Activated naive CD4-positive, alpha-beta T cell treated with anti-CD3 and anti-CD28 coated beads, Interleukin-2, amount 50 U/mL, for 16 hours (primary cell): ENCODE measurements at places on chromosomes 11 and 22.

GRCh38 chr11:16997624-16998023 is 16.6 kb downstream of the PLEKHA7 start:
- DNase-seq: no peak

DNA sequence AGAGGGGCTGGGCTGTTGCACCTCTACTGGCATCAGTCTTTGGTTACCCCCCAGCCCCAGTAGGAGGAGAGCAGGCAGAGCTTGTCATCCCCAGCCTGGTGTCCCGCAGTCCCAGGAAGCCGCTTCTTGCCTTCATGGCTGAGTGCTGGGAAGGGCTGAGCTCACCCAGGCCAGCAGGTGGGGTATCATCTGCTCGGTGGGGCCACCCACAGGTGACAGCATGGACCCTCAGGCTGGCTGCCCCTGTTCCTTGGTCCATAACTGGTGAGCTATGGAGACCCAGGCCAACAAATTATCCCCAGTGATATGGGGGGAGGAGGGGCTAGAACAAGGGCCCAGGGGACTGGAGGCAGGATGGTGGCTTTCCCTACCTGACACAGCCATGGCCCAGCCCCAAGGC is 6.5 kb upstream of the RHOD start:
- no peak for DNase-seq

DNA sequence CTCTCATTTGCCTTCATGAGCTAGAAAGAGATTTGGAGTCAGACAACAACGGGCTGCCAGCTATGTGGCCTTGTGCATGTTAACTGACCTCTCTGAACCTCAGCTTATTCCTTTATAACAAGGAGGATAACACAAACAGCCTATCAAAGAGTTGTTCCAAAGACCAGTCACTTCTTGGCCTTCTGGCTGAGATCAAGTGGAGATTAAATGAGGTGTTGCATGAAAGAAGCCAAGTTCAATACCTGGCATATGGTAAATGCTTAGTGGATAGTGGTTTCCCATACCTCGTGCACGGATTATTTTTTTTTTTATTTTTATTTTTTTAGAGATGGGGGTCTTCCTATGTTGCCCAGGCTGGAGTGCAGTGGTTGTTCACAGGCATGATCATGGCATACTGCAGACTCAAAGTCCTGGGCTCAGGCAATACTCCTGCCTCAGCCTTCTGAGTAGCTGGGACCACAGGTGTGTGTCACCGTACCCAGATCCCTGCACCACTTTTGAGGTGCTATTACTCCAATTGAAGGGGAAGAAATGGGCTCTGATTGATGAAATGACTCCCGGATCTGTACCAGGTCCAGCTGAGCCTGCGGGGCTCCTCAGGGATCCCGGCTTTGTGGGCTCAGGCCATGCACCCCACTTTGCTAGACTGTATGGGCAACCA is 4.9 kb downstream of the LGALS1 start:
- DNase-seq: no peak

GRCh38 chr11:65316227-65317024 is 1.8 kb downstream of the CDC42EP2 start:
- no peak for DNase-seq

DNA sequence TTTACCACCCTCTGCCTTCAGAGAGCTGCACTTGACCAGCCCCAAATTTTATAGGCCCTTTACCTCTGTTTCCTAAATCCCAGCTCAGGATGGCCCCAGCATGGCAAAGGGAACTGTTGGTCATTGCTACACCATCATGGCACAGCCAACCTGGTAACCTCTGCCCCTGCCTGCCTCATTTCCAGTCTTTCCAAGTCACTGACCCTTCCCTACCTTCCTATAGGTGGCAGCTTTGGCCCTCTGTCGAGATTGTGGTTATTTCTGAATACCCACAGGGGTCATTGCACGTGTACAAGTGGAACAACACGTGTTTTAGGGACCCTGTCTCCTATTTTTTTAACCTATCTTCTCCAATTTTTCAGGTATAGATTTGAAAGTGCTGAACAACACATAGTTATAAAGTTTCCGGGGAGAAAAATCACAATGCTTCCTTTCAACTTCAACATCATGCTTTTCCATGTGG is 2.8 kb downstream of the GALNT18 start:
- DNase-seq: no peak

GRCh38 chr11:10581481-10582019 is 13.1 kb upstream of the LYVE1 start:
- no peak for DNase-seq

- DNase-seq: no peak
These were observed 953.4 kb downstream of the DLG2 start for GRCh38 chr11:84673753-84674152.

DNA sequence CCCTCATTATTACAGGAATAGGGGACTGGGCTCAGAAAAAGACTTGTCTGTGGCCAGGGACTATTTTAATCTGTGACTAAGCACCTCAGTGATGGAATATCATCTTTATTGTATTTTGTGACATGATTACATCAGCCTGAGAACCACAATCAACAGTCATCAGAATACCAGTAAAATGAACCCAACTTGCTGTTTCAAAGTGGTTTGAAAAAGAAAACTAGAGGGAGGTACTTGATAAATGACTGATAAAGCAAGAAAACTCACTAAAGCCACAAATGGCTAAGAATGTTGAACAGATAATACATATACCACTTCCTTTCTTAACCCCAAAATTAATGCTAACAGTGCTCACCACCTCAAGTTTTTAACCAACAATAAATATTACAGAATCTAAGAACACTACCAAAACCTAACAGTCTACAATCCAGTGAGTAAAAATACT is 155.7 kb downstream of the ATG16L2 start:
- no peak for DNase-seq

DNA sequence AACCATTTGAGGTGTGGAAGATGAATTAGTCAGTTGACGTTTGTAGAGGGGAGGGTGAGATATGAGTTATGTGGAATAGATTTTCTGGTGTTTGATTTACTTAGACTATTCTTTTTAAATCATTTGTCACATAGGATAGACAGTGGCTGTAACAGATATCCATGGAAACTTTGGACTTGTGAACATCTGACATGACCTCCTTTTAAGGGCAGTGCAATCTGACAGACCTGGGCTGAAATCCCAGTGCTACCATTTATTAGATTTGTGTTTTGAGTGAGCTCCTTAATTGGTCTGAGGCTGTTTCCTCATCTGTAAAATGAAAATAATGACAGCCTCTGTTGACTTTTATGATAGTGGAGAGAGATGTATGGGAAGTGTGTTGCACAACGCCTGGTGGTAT is 159.9 kb downstream of the TEAD1 start:
- no peak for DNase-seq

DNA sequence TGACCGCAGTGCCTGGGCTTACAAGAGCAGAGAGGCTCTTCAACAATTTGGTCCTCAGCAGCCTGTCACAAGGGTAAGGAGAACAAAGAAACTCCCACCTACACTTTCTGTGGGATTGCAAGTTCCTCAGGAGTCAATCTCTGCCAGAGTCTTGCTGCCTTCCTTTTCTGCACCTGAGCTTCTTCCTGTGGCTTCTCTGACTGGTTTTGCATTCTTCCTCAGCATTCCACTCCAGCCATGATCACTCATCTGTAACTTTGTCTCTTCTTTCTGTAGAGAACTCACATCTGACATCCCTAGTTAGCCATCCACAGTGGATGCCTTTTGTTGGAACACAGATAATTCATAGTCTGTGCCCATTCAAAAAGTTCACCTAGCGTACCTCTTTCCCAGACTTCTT is 14.2 kb upstream of the OR6A2 start:
- no peak for DNase-seq

- DNase-seq: no peak
These were observed 253.9 kb downstream of the LARGE1 start for GRCh38 chr22:33666279-33666960.

- DNase-seq: no peak
These were observed 2.7 kb downstream of the CCND1 start for GRCh38 chr11:69643646-69644045.

GRCh38 chr11:85947431-85948272 is 92.5 kb downstream of the CCDC83 start:
- no peak for DNase-seq

DNA sequence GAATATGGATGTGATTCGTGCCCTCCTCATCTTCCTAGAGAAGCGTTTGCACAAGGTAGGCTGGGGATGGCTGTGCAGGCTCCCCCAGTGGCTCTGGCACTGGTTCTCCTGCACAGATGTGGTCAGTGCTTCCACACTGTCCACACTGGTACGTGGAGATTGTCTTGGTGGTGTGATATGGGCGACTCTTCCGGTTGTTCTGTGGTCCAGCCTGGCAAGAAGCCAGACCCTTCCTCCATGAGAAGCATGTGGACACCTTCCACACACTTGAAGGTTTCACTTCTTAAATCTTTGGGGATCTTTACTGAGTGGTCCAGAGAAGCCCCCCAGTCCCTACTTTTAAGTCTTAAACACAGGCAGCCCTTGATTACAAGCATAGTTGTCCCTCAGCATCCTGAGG is 3.8 kb downstream of the RIC8A start:
- DNase-seq: no peak

GRCh38 chr22:50084614-50085021 is 608 bp downstream of the MLC1 start:
- no peak for DNase-seq

- no peak for DNase-seq
These were observed 19.4 kb upstream of the MALAT1 start for GRCh38 chr11:65479184-65480145.

DNA sequence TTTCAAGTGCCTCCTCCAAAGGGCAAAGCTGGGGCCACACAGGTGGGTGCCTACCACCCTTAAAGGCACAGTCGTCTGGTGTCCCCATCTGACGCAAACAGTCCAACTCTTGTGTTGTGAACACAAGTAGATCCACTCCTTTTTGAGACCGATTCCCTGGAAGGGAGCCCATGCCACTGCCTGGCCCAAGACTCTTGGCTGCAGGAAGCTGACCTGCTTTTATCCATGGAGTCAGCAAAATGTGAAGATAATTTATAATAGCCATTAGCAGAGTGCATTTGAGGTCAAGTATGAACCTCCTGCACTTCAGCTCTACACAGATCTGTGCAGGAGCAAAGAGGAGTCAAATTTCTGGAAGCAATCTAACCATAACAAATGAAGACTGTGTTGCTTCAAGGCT is 68.5 kb downstream of the ADM start:
- no peak for DNase-seq

- no peak for DNase-seq
These were observed 100.0 kb downstream of the AMBRA1 start for GRCh38 chr11:46493791-46494190.

DNA sequence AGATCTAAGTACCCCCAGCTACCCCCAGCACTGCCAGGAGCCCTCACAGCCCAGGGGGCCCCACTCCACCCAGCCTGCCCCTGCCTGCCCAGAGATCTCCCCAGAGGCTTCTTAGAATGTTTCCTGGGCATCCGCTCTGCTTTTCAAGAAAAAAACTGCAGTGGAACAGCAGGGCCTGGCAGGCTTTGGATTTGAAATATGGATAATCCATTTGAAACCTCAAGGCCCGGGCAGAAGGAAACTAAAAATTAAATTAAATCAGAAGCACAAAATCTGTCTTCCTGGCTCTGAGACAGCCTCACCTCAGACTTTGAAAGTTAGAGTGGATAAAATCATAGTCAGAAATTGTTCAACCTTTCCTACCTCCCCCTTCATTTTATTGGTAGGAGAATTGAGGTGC is 273.6 kb downstream of the OPCML start:
- no peak for DNase-seq

DNA sequence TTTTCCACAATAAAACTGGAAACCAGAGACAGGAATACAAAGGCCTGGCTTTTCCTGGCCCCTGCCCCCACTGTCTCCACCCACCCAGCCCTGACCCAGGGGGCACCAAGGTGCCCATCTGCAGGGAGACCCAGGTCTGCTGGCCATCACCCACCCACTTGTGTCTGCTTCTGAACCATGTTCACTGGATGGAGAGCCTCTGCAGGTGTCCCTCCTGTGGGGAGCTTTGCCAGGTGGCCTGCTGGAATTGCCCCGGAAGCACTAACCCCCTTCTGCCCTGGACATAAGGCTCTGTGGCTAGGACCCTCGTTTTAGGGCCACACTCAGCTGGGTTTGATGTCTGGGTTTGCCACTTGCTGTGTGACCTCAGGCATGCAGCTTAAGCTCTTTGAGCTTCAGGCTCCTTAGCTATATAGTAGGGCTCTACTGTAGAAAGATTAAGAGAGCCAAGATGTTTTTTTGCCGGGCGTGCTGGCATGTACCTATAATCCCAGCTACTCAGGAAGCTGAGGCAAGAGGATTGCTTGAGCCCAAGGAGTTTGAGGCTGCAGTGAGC is 3.9 kb downstream of the SCARF2 start:
- no peak for DNase-seq

DNA sequence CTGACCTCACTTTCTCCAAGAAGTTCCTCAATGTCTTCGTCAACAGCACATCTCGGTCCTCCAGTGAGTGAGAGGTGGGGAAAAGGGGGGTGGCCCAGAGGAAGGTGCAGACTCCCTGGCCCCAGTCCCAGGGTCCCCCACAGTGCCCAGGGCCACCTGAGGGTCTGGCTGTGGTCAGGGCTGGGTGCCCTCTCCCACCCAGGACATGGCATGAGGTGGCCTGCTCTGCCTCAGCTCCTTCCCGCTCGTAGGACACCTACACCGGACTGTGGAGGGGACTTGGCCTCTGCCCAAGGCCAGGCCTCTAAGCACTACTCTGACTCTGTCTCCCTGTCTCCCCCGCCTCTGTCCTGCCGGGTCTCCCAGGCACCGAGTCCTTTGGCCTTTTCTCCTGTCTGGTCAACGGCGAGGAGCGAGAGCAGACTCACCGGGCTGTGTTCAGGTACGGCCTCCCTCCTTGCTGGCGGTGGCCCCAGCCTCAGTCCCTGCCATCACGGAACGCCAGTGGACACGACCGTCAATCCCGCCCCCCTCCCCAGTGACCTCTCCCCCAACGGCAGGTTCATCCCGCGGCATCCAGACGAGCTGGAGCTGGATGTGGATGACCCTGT is 4.5 kb downstream of the MAPK8IP2 start:
- DNase-seq: no peak

GRCh38 chr22:49509016-49509415 is 318.7 kb downstream of the BRD1 start:
- DNase-seq: no peak

GRCh38 chr11:3925513-3925912 is 70.0 kb downstream of the STIM1 start:
- DNase-seq: no peak

DNA sequence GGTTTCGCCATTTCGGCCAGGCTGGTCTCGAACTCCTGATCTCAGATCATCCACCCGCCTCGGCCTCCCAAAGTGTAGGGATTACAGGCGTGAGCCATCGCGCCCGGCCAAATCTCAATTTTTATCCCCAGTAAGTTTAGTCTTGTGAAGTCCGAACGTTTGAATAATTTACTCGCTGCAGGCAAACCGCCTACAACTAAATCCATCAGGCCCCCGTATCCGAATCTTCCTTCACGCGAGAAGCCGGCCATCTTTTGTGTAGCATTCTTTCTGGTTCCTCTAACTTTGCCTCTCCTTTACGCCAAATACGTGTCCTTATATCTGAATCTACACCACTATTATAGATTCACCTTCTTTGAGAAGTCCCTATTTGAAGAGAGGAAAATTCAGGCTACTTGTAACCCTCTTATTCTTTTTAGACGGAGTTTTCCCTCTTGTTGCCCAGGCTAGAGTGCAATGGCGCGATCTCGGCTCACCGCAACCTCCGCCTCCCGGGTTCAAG is 581 bp upstream of the EIF3L start:
- DNase-seq: peak; percentile 18
